HCT116 (cell line): ENCODE measurements at places on chromosomes 6 and 20. TPM values are rescaled to one million over a fixed set of nuclear protein-coding genes. Genes with fewer than 3 reads are reported as not detected.

Gene LGSN
- 0.30 TPM for total RNA-seq

Gene MTRF1L
- total RNA-seq: 26.2 TPM

Gene RPS18
- 4,062 TPM for total RNA-seq

Gene TULP4
- total RNA-seq: 70.8 TPM

Gene ERMARD
- 24.7 TPM for total RNA-seq

Gene RFX6
- total RNA-seq: not detected

Gene SYS1
- 20.5 TPM for total RNA-seq

DNA sequence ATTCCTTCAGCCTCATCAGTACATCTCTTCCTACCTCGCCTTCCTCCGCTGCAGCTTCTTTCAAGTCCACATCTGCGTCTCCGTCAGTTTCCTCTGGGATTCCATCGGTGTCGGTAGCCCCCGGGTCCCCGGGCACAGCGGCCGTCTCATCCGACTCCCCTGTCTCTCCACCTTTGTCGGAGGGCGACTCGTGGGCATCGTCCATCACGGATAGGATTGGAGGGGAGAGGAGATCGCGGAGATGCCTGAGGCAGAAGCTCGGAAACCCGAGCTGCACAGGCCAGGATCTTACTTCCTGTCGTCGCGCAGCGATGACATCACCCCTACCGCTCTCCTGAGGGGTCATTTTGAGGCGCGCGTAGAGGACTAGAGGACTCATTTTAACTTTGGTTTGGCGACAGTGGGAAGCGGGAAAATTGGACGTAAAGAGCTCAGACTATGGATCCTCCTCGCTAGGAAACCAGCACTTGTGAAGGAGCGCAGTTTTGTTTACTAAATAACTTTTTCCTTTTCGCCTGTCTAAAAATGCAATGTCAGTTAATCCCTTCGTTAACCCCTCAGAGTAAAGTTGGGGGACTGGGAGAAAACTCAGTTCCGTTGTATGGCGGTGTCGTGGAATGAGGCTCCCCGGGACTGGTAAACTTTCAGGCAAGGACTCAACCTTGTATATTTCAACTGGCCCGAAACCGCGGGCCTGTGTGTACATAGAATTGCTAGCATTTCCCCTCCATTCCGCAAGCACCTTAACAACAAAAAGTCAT is at the start of gene TAF11:
TAF11 (minus strand) TSS at position 290 of the 761 bp plus-strand sequence; CDS start at position 205, 85 bp downstream.
- H3K4me1 ChIP-seq: peaks cover 10% of the 10 kb centered on the region
- H3K27ac ChIP-seq: peak within 1 kb of the TSS; percentile 65
- H3K27me3 ChIP-seq: no peaks in the 10 kb centered on the region
- no peaks in the 10 kb centered on the region for H3K36me3 ChIP-seq
- DNase-seq: peak; percentile 92

DNA sequence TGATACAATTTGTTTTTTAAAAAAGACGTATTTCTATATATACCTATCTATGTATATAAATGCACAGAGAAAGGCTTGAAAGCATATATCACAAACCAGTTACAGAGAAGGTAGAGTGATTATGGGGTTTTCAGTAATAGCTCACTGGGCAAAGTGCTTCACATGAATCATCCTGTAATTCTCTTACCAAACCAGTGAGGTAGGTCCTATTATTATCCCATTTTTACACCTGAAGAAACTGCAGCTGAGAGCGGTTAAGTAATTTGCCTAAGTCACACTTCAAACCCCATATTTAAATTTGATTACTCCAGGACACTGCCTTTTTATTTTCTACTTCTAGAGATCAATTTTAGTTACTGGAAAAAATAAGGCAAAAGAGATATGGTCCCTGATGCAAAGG is 4.4 kb downstream of the GSS start:
- H3K27me3 ChIP-seq: no peaks in the 10 kb centered on the region
- peaks cover 15% of the 10 kb centered on the region for H3K4me1 ChIP-seq
- H3K27ac ChIP-seq: no peak overlapping the region
- peaks cover 24% of the 10 kb centered on the region; the same call in 1 of the 2 replicates for H3K36me3 ChIP-seq
- no peak for DNase-seq

- no peak for DNase-seq
- no peak overlapping the region for H3K27ac ChIP-seq
- no peaks in the 10 kb centered on the region for H3K27me3 ChIP-seq
Measured at GRCh38 chr6:122571888-122572287, 38.3 kb upstream of the PKIB start.

DNA sequence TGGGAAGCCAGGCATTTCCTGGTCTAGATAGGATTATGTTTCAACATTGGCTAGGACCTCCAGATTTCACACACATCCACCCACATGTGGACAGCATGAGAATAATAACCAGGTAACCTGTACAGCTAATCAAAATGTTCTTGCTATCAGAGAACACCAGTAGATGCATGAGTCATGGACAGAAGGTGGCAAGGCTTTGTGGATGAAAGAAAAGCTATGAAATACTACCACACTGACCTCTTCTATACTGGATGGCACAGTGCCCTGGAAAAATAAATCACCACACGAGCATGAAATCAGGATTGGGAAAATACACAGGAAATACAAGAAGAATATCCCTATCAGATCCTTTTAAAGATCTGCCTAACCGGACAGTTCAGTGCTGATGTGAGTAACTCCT is 113.0 kb downstream of the GMDS start:
- peak; percentile 66 for DNase-seq
- no peaks in the 10 kb centered on the region for H3K27me3 ChIP-seq
- H3K27ac ChIP-seq: peak overlapping the region; percentile 53

DNA sequence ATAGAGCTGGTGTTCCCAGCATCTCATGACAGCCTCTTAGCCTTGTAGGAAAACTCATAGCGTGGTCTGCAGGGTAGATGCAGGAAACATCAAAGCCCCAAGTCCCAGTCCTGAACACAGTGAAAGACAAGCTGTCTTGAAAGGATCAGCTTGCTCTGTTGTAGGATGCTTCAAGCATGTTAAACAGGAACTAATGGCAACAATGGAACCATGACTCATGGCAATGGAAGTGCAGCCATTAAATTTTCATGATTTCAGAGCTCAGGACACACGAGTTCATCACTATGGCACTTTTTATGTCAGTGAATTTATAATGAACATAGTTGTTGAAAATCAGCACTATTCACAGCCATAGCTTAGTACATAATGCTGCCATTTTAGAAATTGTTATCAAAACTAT is 367.7 kb downstream of the KIF16B start:
- H3K27me3 ChIP-seq: peaks cover 2% of the 10 kb centered on the region; the same call in 1 of the 2 replicates
- no peak overlapping the region for H3K4me3 ChIP-seq
- DNase-seq: no peak

DNA sequence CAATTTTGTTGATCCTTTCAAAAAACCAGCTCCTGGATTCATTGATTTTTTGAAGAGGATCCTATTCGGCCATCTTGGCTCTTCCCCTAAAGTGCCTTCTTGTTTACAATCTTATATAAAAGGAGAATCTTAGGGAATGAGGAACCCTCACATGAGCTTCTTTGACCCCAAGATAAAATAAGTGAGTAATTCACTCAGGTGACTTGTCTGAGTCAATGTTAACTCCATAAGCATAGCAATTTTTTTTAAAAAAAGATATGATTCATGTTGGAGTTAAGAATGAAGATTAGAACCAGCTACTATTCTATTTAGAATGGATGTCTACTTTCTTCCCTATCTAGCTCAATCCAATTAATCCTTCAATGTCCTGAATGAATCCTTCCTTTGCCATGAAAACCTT is 21.0 kb downstream of the WASF1 start:
- H3K27ac ChIP-seq: no peak overlapping the region
- no peak overlapping the region for H3K4me3 ChIP-seq
- H3K4me1 ChIP-seq: no peaks in the 10 kb centered on the region
- no peaks in the 10 kb centered on the region for H3K36me3 ChIP-seq
- no peak for DNase-seq

GRCh38 chr6:104940238-104940892 is 16.5 kb upstream of the LIN28B start:
- H3K36me3 ChIP-seq: no peaks in the 10 kb centered on the region
- no peaks in the 10 kb centered on the region for H3K27me3 ChIP-seq
- no peak overlapping the region for H3K4me3 ChIP-seq
- no peaks in the 10 kb centered on the region for H3K4me1 ChIP-seq
- H3K27ac ChIP-seq: no peak overlapping the region

DNA sequence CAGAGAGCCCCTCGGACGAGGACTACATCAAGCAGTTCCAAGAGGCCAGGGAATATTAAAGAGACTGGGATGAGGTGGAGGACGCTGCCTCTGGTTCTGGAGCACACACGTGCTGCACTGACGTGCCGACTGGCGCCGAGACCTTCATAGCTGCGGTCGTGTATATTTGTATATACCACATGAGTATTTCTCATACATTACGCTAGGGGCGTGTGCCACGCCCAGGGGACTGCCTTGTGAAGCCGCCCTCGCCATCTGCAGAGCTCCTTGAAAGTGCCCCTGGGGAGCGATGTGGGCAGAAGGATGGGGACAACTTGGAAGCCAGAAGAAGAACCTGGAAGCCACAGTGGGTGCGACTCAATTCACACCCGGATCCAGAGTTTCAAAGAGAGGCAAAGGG is 78.3 kb downstream of the ISM1 start:
- no peaks in the 10 kb centered on the region for H3K36me3 ChIP-seq
- DNase-seq: no peak

DNA sequence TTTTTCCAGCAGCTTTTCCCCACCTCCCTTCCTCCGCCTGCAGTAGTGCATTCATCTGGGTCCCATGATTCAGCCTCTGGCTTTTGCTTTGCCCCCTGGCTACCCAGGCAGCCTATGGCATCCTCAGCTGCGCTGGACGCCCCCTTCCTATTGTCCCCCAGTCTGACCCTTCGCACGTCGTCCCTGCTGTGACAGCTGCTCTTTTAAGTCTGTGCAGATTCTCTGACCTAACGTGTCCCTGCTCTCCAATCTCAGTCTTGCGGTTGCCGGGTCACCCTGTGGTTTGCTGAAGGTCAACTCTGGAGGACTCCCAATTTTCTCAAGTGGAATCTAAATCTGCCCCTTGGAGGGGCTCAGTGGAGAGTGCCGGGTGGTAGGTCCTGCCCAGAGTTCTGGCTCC is 294.3 kb downstream of the CDC5L start:
- no peaks in the 10 kb centered on the region for H3K27me3 ChIP-seq
- H3K4me1 ChIP-seq: no peaks in the 10 kb centered on the region
- H3K4me3 ChIP-seq: no peak overlapping the region
- H3K36me3 ChIP-seq: no peaks in the 10 kb centered on the region
- DNase-seq: no peak

DNA sequence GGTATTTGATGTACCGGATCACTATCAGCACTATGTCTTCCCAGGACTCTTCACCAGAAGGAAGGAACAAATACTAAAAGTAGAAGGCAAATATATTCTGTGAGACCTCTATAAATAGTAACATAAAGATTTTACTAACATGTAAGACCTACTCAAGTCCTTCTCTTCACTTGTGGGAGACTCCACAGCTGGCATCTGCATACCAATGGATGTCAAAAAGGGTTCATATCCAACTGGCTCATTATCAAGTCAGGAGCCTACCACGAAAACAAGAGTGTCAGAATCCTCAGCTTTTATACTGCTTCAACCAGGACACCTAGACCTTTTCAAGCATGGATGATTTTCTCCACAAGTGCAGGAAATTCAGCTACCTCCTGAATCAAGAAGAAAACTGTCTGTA is 20.0 kb upstream of the MARCKS start:
- H3K4me3 ChIP-seq: no peak overlapping the region
- DNase-seq: no peak
- no peak overlapping the region for H3K27ac ChIP-seq
- no peaks in the 10 kb centered on the region for H3K27me3 ChIP-seq
- no peaks in the 10 kb centered on the region for H3K4me1 ChIP-seq

- no peak overlapping the region for H3K27ac ChIP-seq
- peaks cover 20% of the 10 kb centered on the region for H3K4me1 ChIP-seq
- H3K4me3 ChIP-seq: no peak overlapping the region
- H3K36me3 ChIP-seq: no peaks in the 10 kb centered on the region
- no peak for DNase-seq
Measured at GRCh38 chr6:54920628-54921027, 74.1 kb downstream of the FAM83B start.

DNA sequence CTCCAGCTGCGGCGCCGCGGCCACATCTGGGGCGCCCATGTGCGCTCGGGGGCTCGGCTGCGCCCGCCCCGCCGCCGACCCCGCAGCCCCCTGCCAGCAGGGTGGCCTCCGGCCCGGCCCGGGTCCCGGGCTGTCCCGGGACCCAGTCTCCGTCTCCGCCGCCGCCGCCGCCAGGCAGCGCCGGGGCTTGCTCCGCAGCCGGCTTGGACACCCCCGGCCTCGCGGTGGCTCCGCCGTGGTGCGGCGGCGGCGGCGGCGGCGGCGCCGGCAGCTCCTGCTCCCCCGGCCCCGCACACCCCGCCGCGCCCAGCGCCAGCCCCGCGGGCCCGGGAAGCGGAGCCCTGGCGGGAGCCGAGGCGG is 219 bp downstream of the ISM1 start:
- peaks cover 11% of the 10 kb centered on the region for H3K4me1 ChIP-seq
- no peak overlapping the region; the same call in 1 of the 2 replicates for H3K27ac ChIP-seq
- no peak for DNase-seq
- peak overlapping the region; percentile 39 for H3K4me3 ChIP-seq
- H3K36me3 ChIP-seq: no peaks in the 10 kb centered on the region
- H3K27me3 ChIP-seq: peaks cover 51% of the 10 kb centered on the region

GRCh38 chr6:116666869-116667268 is 1.7 kb downstream of the ZUP1 start:
- no peak overlapping the region for H3K27ac ChIP-seq
- no peak overlapping the region for H3K4me3 ChIP-seq
- no peaks in the 10 kb centered on the region for H3K36me3 ChIP-seq
- no peaks in the 10 kb centered on the region for H3K27me3 ChIP-seq
- no peaks in the 10 kb centered on the region; the same call in 1 of the 2 replicates for H3K4me1 ChIP-seq
- no peak for DNase-seq

DNA sequence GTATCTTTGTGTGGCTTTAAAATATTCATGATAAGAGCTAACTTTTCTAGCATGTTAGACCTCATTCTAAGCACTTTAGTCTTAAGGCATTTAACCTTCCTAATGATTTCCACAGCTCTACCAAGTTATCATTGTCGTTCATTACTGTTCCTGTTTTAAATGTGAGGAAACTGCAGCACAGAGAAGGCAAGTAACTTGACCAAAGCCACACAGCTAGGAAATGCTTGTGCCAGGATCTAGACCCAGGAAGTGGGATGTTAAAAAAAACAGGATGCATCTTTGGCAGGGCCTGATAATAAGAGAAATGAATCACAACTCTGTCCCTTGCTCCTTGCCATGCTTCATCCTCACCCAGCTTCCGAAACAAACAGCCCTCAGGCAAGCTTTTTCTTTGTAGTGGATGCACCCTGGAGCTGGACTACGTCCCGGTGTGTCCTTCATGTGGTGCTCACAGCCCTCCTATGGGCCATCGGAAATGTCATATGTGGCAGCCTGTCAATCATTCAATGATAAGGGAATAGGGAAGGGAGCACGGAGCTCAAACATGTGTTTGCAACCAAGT is 196.9 kb upstream of the RREB1 start:
- H3K27ac ChIP-seq: no peak overlapping the region
- H3K4me3 ChIP-seq: no peak overlapping the region
- no peaks in the 10 kb centered on the region for H3K27me3 ChIP-seq
- H3K4me1 ChIP-seq: peaks cover 9% of the 10 kb centered on the region; the same call in 1 of the 2 replicates
- DNase-seq: no peak
- H3K36me3 ChIP-seq: no peaks in the 10 kb centered on the region

DNA sequence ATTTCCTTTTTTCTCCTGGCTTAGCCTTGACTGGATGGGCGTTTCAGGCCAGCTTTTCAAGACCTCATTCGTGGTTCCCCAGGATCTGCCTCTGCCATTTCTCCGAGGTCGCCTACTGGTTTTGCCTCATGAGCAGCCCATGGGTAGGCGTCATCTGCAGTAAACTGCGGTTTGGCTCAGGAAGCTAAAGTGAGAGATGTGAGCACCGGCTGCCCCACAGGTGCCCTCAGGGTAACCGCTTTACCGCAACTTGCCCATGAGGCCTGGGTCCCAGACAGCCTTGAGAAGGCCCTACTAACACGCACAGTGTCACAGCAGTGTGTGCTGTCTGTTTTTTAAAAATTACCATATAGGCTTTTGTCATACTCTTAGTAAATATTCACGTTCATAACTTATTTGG is 53.4 kb upstream of the TBXT start:
- H3K4me1 ChIP-seq: peaks cover 7% of the 10 kb centered on the region; the same call in 1 of the 2 replicates
- H3K27me3 ChIP-seq: 0 out of 2 replicates have a peak, but pooled peaks cover 4% of the 10 kb centered on the region
- H3K27ac ChIP-seq: no peak overlapping the region
- H3K36me3 ChIP-seq: no peaks in the 10 kb centered on the region
